Cortex of kidney (tissue), 1 donor: ENCODE measurements at places on chromosomes 2 and 18.

GRCh38 chr18:49658823-49659404 lies 97.1 kb downstream of the LIPG start:
- DNase-seq, result no peak

- DNase-seq, result no peak
These were observed 121.4 kb upstream of the HDAC4 start for GRCh38 chr2:239522002-239522739.

DNA sequence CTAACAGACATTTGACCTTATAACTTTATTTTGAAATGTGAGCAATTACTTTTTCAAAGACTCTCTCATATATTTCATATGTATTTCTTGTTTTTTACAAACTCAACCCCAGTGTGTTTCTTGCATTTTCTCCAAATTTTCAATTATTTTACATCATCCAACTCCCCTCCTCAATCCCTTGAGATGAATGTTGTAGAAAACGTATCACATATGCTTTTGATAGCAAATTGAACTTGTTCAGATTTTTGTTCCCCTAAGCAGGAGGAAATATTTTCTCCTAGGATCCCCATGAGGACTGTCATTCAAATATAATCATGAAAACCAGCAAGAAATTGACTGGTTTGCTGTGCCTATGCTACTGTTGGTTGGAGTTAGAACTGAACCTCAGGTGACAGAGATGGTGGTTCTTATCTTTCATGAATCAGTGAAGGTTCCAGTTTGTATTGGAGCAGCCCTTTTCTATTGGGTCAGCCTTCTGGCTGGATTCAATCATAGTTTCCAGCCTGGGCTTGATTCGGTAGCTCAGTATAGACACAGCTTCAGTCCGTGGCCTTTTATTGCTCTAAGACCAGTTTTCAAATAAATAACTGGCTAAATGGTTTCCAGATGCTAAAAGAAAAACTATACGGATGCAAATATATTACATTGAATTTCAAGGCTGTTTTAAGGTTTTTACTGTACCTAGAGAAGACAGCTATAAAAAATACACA lies 591.0 kb downstream of the EPHA4 start:
- DNase-seq, result no peak

DNA sequence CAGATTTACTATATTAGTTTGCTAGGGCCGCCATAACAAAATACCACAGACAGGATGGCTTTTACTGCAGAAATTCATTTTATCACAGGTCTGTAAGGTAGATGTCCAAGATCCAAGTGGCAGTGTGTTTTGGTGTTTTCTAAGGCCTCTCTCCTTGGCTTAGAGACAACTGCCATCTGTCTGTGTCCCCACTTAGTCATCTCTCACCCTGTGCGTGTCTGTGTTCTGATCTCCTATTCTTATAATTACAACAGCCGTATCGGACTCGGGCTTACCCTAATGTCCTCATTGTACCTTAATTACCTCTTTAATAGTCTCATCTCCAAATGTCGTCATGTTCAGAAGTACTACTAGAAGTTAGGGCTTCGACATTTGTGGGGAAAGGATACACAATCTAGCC lies 362.3 kb upstream of the CDH19 start:
- no peak for DNase-seq

DNA sequence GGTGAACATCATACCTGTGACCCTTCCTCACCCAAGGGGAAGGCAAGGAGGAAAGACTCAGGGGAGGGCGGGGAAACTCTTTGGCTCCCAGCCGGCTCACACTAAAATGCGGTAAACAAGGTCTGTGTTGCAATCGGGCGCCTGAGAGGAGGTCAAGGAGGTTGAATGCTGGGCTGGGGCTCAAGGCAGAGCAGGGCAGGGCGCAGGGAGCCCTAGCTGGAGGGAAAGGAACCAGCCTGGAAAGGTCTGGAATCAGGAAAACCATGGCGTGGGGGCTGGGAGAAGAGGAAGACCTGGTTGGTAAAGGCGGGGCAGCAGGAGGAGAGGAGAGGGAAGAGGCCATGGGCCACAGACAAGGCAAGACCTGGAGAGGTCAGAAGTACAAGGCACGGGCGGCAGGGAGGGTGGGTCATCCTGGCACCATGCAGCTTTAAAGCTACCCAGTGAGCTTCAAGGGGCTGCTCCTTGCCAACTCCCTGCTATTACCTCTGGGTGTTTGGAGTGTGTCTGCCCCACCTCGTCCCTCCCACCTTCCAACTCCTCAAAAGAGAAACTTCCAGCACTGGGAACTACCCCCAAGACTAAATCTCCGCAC lies 4.8 kb upstream of the TMEM37 start:
- DNase-seq, result no peak

DNA sequence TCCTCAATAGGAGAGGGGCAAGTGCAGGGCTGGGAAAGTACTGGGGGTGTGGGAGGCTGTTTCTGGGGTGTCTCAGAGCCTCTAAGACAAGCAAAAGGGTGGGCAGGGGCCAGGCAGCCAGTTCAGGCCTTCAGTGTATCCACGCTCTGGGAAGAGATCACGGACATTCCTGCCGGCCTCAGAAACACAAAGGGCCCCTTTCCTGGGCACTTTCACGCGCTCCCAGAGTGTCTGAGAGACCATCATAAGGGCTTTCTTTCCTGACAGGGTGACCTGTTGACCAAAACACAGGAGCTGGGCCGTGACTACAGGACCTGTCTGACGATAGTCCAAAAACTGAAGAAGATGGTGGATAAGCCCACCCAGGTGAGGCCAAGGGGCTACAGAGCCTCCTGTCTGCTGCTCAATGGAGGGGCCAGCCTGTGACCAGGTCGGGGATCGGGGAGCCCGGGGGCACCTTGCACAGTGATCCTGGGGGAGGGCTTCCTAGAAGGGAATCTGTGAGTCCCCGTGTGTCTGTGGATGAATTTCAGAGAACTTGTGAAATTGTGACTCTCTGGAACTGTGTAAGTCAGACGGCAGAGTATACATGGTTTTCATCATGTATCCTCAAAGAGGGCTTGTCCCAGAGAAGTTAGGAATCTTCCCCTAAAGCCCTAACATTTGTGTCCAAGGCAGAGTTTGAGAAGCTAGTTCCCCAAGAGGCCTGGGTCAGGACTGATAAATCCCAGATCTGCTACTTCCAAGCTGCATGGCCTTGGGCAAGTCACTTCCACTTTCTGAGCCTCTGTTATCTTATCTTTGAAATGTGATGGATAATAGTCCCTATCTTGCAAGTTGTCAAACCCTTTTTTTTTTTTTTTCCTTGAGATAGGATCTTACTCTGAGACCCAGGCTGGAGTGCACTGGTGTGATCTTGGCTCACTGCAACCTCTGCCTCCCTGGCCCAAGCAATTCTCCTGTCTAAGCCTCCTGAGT lies 1.8 kb downstream of the GNLY start:
- DNase-seq, result no peak

- no peak for DNase-seq
These were observed 13.1 kb upstream of the CRACDL start for GRCh38 chr2:98948956-98949739.

DNA sequence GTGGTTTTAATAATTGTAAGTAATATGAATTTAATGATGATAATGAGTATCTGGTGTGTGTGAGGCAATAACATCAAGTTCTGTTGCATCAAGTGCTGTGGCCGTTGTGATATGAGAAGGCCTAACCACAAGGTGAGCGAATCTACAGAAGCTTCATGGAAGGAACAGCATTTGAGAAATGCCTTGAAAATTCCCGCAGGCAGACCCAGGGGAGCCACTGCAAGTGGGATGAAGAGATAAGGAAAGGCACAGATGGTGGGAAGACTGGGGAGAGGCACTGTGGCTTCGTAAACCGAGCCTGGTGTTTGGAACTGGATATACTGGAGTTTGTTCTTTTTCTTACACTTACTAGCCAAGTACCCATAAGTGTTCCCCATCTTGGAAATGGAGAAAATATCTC lies 357.5 kb downstream of the PTPRM start:
- no peak for DNase-seq

DNA sequence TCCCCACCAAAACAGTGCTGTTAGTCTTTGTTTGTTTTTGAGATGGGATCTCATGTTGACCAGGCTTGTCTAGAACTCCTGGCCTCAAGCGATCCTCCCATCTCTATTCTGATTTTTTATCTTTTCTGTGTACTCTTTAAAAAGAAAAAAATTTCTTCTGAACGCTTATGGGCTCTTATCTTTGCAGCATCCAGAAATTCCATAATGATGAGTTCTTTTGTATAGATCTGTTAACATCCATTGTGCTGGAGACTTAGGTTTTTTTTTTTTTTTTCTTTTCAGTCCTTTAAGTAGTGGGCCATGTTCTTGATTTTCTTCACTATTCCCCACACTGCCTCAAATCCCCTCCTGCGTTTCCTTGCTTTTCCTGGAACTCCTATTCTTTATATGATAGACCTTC lies 31.0 kb downstream of the RBBP8 start:
- DNase-seq, result no peak

DNA sequence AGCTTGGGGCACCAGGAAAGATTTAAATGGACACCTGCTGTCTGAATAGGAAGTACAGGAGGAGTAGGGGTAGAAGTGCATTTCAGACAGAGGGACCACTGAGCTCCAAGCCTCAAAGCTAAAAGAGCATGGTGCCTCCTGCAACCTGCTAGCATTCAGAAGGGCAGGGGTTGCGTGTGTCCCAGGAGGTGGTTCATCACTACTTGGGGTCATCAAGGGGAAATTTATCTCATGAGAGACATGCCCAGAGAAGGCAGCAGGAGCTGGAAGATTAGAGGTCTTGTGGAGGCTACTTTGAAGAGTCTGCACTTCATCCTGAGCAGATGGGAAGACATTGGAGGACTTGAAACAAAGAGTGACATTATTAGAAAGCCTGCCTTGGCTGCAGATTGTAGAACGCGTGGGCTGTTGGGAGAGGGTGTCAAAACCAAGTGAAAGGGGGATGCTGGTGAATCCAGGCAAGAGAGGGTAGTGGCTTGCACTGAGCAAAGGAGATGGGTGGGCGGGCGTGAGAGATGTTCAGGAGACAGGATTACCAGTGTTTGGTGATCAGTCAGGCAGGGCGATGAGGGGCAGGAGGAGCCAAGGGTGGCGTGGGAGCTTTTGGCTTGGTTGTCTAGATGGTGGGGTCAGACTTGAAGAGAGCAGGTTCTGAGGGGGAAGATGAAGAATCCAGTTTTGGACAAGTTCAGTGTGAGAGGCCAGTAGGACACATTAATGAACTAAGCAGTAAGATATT lies 154.0 kb downstream of the DYSF start:
- no peak for DNase-seq

- DNase-seq, result no peak
These were observed 13.1 kb downstream of the ORC2 start for GRCh38 chr2:200950378-200950777.

- no peak for DNase-seq
These were observed 24.5 kb downstream of the SRBD1 start for GRCh38 chr2:45586600-45586999.

DNA sequence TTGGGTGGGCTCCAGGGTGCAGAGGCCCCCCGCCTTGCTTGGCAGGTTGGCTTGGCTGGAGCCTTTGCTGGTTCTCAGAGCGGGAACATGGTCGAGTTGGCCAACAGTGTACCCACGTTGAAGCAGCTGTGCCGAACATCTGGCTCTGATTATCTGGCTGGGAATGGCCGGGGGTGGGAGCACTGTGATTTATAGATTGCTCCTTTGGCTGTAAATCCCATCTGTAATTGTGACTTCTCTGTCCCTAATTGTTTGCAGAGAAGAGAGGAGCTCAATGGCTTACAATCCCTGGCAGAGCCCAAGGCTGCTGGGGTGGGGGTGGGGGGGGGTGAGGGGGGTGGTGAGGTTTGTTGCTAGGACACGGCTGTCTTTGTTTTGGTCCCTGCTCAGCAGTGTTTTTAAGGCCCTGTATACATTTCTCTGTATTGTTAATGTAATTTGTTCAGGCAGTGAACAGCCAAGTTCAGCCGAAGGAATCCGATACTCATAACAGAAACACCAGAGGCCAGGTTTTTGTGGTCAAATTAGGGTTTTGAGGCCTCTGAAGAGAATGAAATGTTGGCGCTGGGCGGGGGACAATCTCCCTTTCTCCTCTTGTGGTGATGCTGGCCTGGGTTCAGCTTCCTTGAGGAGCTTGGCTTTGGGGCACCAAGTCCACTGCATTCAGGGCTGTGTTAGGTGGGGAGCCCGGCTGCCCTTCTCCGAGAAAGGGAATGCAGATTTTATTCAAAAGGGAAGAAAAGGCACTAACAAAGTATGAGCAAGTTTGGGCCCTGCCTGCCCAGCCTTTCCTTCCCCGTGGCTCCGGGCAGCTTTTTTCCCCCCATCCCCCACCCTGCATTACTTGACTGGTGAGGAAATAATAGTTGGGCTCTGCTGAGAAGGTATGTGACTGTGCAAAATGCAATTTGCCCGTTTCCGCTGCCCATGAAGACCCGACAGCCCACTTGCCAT lies 82.5 kb downstream of the TCF7L1 start:
- DNase-seq, result no peak

DNA sequence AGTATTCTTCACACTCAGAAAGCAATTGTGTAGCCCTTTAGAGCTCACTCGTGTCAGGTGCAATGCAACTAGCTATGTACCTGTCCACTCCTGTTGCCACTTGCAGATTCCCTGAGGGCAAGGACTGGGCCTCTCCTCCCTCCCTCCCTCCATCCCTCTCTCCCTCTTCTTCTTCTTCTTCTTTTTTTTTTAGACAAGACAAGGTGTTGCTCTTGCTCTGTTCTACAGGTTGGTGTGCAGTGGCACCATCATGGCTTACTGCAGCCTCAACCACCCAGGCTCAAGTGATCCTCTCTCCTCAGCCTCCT lies 119.7 kb downstream of the ACKR3 start:
- no peak for DNase-seq

GRCh38 chr18:47881752-47882455 lies 48.6 kb downstream of the SMAD2 start:
- no peak for DNase-seq

GRCh38 chr2:156191527-156191926 lies 141.0 kb downstream of the NR4A2 start:
- no peak for DNase-seq

DNA sequence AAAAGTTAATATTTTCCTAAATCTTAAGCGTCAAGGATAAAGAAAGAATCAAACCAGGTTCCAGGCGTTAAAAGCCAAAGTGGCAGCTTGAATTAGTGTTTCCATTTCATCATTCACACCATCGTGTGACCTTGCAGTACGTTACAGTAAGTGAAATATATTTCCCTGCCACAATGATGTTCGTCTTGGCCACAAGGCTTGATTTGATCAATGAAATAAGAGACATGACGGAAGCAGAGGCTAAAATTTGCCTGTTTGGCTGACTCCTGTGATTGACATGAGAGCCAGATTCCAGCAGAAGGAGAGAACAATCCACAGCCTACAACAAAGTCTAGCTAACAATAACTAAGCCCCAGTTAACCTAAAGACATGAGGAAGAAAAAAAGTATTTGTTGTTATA lies 62.0 kb downstream of the ASXL2 start:
- DNase-seq, result no peak
